ENCODE measurements at places on chromosomes 13 and 19.

DNA sequence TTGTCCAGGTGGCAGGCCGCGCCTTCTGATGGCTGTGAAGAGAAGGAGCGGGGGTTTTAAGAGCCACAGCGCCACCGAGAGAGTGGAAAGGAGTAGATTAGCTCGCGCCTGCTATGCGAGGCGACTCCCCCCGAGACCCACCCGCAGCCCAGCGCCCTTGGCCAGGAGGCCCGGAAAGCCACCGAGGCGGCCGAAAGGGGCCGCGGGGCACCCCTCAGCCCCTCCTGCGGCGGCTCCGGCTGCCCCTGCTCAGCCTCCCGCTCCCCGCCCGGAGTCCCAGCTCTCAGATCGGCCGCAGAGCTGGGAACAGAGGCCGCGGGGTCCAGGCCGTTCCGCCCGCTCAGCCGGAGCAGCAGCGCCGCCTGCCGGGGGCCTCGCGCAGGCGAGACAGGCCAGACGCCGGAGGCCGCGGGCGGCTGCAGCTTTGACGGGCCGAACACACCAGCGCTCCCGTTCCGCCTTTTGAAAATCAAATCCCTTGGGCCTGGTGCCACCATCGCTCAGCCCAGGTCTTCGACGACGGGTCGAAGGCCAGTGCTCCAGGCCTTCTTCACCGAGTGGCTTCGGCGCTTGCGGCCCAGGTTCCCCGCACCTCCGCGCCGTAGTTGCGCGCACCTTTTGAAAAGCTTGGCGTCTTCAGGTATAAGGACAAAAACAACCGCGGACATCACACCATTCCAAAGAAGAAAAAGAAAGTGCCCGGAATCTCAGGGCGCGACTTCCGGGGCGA is 15.3 kb downstream of the CDX2 start:
- DNase-seq = peak; percentile 73

DNA sequence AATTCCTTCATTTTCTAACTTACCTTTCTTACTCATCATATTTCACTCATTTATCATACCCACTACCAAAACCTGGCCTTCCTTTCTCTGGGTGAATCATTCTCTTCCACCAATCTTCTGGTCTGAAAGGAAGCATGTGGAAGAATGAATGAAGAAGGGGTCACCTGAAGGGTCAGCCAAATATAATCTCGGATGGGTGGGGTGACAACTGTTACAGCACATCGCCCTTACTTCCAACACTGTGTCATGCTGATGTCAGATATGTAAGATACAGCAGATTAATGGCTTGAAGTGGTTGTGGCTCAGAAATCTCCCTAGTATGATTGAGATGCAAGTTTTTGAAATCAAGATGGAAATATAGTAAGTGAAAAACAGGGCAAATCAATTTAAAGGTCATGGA is 401.7 kb upstream of the HTR2A start:
- DNase-seq = no peak

DNA sequence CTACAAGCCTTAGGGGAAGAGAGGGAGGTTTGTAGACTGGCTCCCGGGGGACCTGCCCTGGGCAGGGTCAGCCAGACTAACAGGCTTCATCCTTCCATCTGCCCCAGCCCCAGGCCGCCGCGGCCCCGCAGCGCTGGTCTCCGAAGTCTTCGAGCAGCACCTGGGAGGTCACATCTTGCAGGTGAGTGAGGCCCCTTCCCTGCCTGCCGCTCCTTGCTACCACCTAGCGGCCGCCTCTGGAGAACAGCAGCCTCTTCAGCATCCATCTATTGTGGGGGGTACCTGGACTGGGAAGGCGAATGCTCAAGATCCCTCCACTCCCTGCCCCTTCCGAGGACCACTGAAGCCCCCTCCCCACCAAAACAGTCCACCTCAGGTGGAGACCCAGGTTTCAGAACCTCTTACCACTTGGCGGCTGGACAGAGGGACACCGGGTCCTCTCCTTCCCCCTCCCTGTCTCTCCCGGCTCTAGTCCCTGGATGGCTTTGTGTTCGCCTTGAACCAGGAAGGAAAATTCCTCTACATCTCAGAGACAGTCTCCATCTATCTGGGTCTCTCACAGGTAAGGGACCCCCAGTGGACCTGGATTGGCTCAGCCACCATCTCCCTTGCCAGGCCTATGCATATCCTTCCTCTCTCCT is 12.7 kb downstream of the NPAS1 start:
- peak; percentile 44 for DNase-seq

DNA sequence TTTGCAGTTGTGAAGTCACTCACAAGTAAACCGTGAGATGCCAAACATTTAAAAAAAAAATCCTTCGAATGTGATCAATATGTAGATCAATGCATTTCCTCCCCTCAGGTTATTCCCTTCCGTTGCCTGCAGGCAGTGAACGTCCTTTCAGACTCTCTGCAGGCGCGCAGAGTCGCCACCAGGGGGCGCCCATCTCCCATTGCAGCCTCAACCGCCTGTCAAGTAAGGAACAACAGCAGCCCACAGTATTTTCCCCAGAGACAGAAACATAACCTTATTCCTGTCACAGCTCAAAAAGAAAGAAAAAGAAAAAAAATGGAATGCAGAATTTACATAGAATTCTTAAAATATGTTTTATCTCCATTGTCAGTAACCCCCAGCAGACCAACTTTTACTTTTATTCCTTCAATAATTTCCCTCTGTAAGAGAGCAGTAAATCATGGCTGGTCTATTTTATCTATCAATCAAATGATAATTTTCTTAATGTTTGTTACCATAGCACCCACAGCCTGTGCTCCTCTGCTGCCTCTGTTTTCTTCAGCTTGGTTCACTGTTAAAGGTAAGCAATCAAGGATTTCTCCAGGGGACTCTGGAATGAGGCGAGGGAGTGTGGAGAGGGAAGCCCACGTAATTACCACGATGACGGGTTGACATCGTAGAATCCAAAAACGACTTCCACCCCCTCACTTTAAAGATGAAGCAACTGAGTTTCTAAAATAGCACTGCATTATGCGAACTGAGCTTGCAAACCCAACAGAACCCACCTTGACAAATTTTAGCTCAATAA is 637.6 kb upstream of the ARGLU1 start:
- DNase-seq = peak; percentile 44

DNA sequence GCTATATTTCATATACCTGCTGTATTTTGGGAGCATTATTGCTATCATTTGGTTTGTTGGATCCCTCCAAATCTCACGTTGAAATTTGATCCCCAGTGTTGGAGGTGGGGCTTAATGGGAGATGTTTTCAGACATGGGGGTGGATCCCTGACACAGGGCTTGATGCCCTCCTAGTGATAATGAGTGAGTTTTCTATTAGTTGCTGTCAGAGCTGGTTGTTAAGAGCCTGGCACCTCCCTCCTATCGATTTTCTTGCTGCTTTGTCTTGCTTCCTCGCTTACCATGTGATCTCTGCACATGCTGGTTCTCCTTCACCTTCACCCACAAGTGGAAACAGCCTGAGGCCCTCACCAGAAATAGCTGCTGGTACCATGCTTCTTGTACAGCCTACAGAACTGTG is 259.9 kb upstream of the STARD13 start:
- no peak for DNase-seq

- no peak for DNase-seq
These were observed 5.0 kb downstream of the APC2 start for GRCh38 chr19:1455002-1455335.

DNA sequence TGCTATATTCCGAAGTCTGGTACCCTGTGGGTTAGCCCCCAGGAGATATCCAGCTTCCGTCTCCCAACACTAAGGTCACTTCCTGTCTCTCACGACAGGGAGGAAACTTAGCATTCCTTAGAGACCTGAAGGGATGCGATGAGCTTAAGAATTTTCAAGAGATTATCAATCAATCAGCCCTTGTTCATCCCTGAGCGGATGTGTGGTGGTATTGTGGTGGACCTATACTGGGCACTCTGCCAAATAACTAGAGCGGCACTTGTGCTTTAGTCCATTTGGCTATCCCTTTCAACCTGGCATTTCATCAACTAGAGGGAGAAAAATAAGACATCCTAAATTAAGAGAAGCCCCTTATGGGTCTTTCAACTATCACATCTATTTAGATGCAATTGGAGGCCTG is 30.9 kb upstream of the ZNF562 start:
- no peak for DNase-seq

DNA sequence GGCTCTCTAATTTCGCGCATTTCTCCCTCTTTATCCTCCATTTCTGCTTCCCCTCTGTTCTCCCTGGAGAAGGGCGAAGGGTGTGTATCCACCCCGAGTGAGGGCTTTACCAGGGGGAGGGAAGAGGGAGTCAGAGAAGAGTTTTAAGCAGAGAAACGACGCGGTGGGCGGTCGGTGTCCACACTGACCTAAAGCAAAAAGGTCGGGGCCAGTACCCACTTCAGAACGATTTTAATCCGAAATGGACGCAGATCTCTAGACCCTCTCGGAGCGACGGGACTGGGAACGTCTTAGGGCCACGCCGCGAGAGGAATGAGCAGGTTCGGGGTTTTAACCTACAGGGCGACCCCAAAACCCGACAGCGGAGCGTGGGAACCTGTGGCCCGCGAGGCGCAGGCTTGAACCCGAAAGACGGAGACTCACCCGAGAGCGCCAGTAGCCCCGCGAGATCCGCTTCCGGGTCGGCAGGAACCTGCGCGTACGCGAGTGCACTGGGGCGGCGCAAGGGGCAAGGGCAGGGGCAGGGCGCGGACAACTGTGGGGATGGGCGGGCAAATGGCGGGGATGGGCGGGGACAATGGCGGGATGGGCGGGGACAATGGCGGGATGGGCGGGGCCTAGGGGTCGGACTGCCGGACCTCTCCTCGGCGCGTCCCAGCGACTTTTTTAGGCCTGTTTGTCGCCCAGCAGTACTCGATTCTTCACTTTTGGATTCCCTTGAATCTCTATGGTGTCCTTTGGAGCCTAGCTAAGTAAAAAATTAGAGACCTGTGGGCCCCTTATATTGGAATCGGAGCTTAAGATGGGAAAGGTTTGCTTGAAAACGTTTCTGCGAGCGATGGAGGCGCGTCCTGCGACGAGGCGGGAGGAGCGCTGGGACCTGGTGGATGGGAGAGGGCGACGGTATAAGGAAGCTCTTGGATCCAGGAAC is at the start of gene ZNF677:
Gene ZNF677, minus strand, starts transcription at position 463 of the 931 bp plus-strand sequence. CDS start 3,323 bp downstream, outside the sequence.
- peak; percentile 65 for DNase-seq

DNA sequence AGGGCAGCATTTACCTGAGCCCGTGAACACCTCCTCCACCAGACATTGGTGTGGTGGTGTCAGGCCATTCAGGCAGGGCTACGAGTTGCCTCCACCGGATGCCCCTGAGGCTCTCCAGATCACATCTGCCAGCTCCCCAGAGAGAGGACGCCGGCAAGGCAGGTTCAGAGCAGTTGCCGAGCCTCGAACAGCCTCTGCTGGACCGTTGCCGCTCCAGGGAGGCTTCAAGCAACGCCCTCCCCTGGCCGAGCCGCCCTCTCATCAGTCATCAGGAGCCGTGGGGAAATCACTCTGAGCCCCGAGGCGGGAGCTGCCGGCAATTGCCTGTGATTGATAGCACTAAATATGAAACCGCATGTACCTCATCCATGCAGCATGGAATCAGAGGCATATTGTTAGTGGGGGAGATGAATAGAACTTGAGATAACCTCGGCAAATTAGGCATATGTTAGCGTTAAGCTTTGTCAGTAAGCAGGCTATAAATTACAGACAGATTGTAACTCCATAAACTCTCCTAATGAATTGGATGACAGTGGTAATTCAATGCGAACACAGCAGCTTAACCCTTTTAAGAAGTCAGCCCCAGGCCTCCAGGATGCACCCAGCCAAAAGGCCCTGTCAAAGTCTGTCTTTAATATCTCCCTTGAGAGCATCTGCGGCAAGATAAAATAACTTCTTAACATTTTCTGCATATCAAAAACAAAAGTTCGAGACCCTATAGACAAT is 29.8 kb upstream of the SPACA7 start:
- no peak for DNase-seq

GRCh38 chr13:25771641-25772478 is 280.0 kb downstream of the SHISA2 start:
- DNase-seq = no peak

DNA sequence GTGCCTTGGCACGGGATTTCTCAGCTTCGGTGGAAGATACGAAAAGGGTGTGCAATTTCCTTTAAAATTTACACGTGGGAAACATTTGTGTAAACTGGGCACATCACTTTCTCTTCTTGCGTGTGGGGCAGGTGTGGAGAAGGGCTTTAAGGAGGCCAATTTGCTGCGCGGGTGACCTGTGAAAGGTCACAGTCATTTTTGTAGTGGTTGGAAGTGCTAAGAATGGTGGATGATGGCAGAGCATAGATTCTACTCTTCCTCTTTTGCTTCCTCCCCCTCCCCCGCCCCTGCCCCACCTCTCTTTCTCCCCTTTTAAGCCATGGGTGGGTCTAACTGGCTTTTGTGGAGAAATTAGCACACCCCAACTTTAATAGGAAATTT is 7.2 kb downstream of the SLITRK5 start:
- no peak for DNase-seq

DNA sequence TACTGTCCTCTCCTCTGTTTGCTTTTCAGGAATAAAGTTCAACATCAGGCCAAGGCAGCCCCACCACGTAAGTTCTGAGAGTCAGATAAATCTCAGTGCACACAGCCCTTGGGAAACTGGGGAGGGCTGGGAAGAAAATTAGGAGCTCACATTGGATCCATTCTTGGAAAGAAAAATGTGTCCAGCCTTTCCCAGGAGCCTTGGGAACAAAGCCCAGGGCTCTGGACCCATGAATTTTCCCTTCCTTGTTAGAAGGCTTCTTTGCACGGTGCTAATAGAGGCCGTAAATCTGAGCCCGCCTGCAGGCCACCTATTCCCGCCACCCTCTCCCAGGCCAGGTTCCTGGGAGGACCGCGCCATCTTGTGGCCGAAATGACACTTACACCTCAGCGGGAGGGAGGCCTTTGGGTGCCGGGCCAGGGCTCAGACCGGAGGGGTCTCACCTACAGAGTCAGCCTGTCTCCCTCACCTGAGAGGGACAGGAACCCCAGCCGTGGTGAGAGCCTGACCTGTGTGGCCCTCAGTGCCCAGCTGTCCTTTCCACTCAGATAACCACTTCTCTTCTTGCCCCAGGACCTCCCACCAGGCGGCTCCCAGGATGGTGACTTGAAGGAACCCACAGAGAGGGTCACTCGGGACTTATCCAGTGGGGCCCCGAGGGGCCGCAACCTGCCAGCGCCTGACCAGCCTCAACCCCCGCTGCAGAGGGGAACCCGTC is 25.1 kb upstream of the KCTD15 start:
- DNase-seq = peak; percentile 72

DNA sequence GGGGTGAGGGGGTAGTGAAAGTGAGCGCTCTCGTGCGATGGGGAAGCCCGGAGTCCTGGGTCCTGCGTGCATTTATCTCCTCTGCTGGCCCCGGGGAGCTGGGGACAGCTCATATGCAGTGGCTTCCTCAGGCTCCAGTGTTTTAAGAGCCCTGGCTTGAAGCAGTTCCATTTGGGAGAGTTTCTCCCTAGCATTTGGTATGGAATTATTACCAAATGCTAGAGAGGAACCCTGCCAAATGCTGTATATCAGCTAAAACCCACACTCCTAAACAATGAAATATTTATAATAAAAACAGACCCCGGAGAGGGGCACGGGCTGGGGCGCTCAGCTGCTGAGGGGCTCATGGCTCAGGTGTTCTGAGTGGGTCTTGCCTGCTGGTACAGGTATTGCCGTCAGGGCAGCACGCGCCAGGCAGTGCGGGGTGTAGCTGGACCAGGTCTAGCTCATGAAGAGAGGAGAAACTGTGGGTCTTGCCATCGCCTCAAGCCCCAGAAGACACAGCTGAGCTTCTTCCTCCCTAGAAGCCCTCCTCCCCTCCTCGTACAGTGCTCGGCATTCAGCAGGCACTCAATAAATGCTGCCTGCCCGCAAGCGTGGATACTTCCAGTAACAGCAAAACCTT is 163.6 kb upstream of the ZNF536 start:
- DNase-seq = no peak

GRCh38 chr19:6769006-6769619 is 1.9 kb upstream of the SH2D3A start:
- DNase-seq = no peak

All from stimulated activated CD4-positive, alpha-beta T cell treated with anti-CD3 and anti-CD28 coated beads, Interleukin-4, amount 100 ng/mL, for 48 hours (primary cell).